NCI-H1417 treated with DMSO at 0.1 percent for 48 hours (cell line): ENCODE measurements at places on chromosomes 1 and 21.

DNA sequence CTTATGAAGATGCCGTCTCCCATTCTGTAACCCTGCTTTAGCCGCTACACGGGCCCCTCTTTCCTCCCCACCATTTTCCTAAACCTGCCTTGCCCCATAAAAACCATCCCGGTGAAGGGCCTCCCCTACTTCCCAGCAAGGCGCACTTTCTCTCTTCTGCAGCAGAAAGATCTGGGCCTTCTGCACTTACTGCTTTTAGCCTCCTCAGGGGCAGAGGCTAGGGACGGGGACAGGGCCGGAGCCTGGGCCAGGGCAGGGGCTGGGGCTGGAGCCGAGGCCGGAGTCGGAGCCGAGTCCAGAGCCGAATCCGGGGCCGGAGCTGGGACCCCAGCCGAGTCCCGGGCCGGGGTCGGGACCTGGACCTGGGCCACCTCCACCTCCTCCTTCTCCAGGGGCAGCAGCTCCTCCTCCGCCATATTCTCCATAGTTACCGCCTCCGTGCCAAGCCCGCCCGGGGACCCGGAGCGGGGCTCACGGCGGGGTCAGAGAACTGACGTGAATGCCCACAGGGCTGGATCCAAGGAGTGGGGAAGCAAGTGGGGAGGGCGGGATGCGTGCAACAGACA is 382 bp downstream of the TRMT1L start:
- no peak for DNase-seq

- DNase-seq = no peak
These were observed 118.1 kb upstream of the SGIP1 start for GRCh38 chr1:66415866-66416265.

DNA sequence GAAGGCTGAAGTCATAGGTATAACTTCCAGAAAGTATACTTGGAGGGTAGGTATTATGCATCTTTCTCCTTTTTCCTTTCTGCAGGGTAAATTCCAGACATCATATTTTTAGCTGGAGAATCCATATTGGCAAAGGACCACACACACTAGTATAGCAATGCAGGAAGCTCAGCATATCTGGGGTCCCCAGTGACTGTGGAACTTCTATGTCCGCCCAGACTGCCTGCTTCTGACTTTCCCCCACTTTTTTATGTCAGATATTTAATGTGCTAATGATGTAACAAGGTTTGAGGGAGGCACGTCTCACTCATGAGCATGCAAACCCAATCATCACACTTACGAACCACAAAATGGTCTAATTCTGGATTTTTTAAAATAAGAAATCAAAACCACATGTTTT is 90.4 kb downstream of the BACH1 start:
- no peak for DNase-seq

- DNase-seq = no peak
These were observed 114.1 kb downstream of the CSMD2 start for GRCh38 chr1:34050709-34051485.

GRCh38 chr1:32997381-32997891 is 32.8 kb upstream of the RNF19B start:
- no peak for DNase-seq

DNA sequence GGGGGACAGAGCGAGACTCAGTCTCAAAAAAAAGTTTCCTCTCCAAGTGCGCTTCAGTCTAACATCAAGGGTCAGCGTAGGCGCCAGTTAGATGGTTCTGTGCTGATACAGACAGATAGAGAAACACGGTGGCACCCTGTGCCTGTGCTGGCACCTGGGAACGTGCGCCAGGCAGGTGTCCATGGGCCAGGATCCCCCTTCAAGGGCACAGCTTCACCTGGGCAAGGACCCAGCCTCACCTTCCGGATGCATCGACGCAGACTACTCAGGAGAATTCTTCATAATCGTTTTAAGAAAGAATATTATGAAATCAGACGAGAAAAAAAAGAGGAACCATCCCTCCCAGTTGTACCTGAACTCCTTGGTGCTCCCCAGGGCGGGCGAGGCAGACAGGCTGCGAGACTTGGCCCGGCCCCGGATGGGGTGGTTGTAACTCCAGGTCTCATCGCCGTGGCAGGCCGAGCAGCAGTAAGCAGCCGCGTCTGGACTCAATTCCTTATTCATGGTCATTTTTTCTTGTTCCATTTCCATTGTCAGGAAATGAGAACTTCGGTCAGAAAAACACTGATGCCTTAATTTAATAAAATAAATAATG is 13.3 kb downstream of the NADK start:
- no peak for DNase-seq

- no peak for DNase-seq
These were observed 30.5 kb upstream of the NRIP1 start for GRCh38 chr21:15095326-15095725.

DNA sequence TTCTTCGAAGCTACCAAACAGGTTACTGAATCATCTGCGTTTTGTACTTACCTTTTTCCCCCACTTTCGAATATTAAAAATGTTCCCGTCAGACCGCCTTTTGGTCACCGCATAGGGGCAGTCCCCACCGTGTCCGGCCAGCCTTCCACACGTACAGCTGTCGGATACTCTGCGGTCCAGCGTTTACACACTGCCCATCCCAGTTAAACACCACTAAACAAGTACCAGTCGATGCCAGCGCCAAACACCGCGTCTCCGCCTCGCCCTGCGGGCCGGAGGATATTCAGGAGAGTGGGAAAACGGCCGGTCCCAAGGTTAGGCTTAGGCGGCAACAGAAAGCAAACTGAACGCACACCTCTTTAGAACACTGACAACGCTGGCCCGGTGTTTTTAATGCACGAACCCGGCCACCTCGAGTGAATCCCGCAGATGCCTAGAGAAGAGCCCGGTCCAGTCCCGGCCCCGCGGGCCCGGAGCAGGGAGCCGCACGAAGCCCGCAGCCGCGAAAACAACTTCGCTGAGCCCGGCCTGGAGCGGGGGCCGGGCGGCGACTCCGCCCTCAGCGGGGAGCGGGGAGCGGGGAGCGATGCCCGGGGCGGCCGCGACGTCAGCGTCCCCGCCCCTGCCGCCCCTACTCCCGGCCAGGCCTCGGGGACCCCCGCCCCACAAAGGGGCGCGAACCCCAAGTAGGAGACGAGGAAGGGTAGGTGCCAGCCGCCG is 730 bp upstream of the PHF13 start:
- DNase-seq = no peak
